ENCODE measurements at places on chromosomes 1 and 21.
A peak's percentile ranks its signal among the peaks of the same experiment; 100 is the strongest.

DNA sequence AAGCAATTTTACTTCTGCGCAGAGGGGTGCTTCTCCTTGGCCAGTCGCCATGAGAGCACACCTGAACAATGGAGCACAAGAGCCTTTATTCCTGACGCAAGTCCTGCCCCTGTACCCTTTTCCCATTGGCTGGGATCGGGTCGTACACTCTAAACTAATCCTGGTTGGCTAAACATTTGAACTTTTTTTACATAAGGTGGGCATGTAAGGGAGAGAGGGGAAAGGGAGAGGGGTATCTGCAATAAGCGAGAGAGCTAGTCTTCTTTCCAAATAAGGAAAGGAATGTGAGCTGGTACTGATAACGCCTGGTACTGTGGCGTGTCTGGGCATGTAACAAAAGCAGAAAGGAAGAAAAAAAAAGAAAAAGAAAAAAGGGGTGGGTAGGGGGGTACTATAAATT lies 21.8 kb downstream of the MFSD2A start:
- DNase-seq: no peak

DNA sequence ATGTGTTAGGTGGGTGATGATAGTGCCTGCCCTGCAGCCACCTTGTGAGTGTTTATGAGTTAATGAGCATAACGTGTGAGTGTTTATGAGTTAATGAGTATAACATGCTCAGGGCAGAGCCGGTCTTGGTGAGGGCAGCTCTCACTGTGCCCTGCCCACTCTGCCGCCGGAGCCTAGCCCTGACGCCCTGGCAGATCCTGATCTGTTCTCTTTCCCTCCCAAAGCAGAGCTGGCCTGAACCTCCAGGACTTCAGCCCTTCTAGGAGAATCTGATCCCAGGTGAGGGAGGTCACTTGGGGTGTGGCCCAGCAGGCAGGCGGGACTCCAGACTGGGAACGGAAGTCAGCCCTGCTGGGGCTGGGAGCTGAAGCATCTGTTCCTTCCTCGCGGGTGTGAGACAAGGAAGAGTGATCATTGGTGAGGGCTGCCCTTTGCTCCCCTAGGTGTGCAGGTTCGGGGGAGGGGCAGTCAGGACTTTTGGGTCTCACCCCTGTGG lies 5.7 kb downstream of the FBLIM1 start:
- DNase-seq: no peak

DNA sequence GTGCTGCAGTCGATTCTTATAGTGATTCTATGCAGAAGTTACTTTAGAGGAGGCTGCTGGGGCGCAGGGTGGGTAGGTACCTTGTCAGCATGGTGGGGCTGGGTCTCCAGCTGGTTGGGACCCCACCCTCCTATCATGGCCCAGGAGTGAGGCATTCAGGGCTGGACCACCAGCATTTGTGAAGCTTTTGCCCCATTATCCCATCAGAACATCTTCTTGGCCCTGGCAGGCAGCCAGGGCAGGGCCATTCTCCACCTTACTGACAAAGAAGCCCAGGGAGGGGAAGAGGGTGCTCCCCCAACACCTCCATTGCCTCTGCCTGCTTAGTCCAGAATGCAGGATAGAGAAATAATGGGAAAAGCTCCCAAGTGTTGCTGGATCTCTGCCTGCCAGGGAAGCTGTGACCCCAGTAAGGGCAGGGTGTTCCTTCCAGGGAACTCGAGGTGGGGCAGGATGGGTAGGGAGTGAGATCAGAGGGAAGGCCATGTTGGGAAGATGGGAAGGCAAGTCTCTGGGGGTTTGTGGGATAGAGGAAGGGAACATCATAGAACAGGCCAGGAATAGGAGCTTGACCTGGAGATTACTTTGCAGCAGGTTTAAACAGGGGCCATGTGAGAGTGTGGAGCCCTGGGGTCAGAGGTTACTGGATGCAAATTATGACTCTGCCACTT lies 16.2 kb upstream of the SLC2A1 start:
- no peak for DNase-seq

DNA sequence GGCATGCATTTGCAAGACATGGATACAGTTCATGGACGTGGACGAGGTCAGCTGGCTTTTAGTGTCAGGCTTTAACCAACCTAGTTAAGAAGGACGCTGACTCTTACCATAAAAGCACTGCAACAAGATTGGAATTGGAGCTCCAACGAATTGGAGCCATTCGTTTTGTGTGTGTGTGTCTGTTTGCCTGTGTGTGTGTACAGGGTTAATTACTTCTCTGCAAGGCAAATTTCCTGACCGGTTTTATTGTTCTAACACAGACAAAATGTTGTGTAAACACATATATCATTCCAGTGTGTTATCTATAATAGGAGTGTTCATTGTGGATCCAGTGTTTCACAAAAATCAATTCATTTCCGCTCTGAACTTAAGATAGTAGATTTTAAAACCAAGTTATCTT lies 7.9 kb downstream of the ITSN1 start:
- no peak for DNase-seq

- DNase-seq: no peak
Observed at GRCh38 chr1:79371802-79372201, 365.3 kb upstream of the ADGRL4 start.

- DNase-seq: peak; percentile 70
Observed at GRCh38 chr1:111406321-111406768, 21.2 kb downstream of the OVGP1 start.

- DNase-seq: no peak
Observed at GRCh38 chr21:33993286-33994231, 78.0 kb upstream of the ATP5PO start.

- no peak for DNase-seq
Observed at GRCh38 chr1:115753830-115754229, 14.7 kb downstream of the CASQ2 start.
